Right ventricle myocardium superior (tissue), 1 donor: ENCODE measurements at places on chromosomes 6 and 20. TPM values are rescaled to one million over a fixed set of nuclear protein-coding genes. Genes with fewer than 3 reads are reported as not detected.

- no peak for DNase-seq
Observed at GRCh38 chr6:149842331-149842730, 21.8 kb downstream of the LRP11 start.

DNA sequence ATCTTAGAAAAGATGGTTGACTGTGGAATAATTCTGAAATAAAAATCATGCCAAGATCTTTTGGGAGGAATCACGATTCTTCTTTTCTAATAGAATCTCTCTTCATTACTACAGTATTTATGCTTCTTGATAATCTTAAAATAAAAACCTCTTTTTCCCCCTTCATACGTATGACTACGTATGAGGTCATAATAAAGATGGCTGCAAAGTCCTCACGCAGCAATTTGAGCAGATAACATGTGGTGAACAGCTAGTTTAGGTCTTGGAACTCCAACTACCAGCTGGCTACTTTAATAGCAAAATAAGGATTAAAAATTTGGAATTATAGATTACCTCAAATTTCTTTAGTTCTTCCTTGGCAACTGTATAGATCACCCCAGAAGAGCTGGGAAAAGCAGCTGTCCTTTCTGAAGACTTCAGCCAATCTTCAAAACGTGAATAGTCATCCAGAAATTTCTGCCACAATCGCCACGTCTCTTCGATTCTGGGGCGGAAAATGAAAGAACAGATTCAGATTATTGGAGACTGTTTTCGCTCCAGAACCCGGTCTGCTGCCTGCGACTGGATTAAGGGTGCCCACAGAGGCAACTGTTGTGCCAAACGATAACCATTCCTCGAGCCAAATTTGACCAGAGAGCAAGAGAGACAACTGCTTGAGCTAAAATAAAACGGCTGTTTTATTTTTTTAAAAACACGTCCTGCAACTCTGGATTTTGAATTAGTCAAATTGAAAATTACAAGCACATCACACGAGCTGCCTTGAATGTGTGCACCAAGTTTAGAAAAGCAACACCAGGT lies 347.3 kb downstream of the ESR1 start:
- DNase-seq: no peak

DNA sequence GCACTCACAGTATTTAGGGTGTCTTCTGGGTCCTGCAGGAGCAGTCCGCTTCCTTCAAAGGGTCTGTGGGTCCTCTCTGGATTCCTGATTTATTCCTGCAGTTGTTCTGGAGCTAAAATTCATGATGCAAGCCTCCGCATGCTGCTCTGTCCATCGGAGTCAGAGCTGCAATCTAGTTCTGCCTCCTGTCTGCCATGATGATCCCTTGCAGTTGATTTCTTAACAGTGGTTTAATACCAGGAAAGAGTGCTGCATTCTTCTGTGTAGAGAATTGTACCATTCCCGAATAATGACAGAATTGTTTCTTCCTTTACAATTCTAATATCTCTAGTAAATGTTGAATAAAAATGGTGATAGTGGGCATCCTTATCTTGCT lies 72.0 kb upstream of the B3GAT2 start:
- DNase-seq: no peak

GRCh38 chr6:79676785-79677736 lies 45.9 kb downstream of the SH3BGRL2 start:
- no peak for DNase-seq

DNA sequence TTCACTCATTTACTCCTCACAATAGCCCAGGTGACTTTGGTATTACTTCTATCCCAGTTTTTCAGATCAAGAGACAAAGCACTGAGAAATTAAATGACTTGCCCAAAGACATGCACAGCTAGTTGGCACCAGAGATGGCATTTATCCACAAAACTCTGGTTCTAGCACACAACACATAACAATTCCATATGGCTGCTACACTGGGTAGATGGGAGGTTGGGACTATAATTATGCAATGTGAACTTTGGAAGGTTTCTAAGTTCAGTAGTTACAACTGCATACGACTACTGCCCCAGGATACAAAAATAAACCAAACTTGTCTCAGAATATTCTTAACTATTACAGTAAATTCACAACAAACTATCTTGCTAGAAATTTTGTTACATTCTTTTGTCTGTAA lies 54.2 kb upstream of the MLIP start:
- DNase-seq: no peak

DNA sequence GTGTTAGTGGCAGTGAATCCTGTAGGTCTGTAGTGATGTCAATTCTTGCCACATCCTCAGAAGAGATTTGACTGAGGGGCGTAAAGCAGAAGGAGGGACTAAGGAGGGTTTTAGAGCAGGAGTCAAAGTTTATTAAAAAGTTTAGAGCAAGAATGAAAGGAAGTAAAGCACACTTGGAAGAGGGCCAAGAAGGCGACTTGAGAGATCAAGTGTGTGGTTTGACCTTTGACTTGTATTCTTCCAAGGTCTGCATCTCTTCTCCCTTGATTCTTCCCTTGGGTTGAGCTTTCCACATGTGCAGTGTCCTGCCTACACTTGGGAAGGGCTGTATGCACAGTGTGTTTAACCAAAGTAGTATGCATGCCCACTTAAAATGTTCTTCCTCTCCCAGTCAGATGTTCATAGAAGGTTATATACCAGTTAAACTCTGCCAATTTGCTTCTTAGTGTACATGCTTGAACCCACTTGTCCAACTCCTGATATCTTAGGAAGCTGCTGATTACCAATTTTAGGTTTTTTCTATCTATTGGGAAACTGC lies 627.6 kb downstream of the MMUT start:
- DNase-seq: no peak

GRCh38 chr6:70221715-70222438 lies 81.0 kb downstream of the COL9A1 start:
- no peak for DNase-seq

GRCh38 chr6:138403324-138403800 lies 661 bp upstream of the HEBP2 start:
- peak; percentile 72 for DNase-seq

DNA sequence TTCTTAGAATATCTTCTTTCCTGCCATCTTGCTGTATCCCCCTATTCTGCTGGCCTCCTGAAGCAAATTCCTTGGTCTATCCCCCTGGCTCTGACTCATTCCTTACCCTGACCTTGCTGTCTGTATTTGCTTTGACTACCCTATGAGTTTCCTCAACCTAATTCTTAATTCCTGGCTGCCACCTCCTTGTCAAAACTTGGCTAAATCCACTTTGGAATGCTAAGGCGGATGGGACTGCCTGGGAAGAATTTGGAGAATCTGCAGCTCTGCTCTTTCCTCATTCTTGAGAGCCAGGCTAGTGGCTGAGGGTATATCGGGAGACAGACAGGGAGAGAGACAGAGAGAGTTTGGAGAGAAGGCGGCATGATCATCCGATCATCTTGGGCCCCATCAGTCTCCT lies 24.4 kb downstream of the CAP2 start:
- DNase-seq: no peak

GRCh38 chr6:52536424-52536916 lies 40.4 kb downstream of the TRAM2 start:
- no peak for DNase-seq

DNA sequence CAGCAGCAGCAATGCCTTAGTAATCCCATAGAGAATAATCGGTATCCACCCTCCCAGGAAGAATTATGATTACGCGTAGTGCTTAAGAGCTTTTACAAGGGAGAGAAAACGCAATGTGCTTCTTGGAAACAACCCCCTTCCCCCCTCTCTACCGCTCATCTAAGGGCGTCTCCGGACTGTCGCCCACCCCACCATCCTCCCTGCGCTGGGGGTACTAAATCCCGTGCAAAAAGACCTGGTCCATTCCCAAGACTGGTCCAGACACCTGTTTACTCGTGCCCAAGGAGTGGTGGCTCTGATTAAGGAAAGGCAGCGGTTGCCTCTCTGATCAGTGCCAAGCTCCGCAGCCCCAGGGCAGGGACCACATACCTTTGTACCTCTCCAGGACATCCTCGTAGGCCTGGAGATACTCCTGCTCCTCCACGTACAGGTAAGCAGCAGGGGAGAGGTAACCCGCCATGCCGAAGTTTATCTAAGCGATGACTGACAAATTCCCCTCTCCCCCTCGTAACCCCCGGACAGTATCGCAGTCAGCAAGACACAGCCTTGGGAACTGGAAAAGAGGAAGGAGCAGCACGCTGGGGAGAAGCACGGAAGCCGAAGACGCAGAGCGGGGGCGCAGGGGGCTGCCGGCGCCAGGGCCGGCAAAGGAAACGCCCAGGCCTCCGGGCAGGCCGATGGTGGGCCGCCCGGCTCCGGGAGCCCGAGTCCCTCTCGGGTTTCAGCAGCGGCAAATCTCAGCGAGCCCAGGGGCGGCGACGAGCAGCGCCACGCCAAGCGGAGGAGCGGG lies 112.0 kb upstream of the BEND6 start:
- peak; percentile 58 for DNase-seq

DNA sequence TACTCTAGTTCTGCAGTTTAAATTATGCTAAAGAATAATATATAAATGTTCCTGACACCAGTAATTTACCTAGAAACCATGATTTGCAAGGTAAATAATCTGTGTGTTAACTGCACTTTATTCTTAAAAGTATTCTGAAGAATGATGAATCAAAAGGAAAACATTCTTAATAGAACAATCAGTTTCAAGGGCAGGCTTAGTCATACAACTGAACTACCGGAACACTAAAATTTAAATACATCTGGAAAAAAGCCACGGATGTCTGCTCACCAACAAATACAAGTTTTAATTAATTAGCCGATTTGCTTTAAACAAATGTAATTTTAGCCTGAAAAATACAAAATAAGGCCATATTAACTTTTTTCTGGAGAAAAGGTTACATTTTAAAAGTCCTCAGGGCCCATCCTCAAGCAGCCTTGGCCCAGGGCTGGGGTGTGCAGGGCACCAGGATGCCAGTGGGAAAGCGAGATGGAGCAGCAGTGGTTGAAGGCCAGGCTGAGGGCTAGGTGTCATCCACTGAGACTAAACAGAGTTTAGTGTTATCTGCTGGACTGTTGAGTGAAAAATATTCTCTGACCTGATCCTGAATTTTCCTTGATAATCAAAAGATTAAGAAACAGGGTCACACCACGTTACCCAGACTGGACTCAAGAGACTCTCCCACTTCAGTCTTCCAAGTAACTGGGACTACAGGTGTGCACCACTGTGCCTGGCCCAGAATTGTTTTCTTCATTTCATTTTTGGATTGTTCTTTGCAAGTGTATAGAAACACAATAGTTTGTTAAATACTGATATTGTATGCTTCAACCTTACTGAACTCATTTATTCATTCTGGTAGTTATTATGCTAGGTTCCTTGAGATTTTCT lies 88.2 kb upstream of the DST start:
- no peak for DNase-seq

DNA sequence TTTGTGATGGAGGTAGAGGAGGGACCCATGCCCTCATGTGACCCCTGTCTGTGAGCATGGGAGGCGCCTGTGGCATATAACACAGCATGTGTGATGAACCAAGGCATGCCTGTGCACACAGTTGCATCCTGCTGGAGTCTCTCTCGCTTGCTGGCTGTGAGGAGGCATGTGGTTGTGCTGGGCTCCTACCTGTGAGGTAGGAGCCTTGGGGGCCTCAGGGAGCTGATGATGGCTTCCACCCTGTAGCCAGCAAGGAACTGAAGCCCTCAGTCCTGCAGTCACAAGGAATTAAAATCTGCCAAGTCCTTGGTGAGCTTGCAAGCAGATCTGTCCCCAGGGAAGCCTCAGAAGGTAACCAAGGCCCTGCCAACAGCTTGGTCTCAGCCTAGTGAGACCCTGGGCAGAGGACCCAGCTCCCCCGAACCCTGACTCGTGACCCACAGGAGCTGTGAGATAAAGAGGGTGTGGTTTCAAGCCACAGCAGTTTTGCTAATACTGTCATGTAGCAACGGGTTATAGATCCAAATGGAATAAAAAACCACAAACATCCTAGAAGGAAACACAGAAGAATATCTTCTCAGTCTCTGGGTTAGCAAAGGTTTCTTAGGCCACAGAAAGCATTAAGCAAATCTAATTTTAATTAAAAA lies 145.7 kb downstream of the WDR27 start:
- no peak for DNase-seq

DNA sequence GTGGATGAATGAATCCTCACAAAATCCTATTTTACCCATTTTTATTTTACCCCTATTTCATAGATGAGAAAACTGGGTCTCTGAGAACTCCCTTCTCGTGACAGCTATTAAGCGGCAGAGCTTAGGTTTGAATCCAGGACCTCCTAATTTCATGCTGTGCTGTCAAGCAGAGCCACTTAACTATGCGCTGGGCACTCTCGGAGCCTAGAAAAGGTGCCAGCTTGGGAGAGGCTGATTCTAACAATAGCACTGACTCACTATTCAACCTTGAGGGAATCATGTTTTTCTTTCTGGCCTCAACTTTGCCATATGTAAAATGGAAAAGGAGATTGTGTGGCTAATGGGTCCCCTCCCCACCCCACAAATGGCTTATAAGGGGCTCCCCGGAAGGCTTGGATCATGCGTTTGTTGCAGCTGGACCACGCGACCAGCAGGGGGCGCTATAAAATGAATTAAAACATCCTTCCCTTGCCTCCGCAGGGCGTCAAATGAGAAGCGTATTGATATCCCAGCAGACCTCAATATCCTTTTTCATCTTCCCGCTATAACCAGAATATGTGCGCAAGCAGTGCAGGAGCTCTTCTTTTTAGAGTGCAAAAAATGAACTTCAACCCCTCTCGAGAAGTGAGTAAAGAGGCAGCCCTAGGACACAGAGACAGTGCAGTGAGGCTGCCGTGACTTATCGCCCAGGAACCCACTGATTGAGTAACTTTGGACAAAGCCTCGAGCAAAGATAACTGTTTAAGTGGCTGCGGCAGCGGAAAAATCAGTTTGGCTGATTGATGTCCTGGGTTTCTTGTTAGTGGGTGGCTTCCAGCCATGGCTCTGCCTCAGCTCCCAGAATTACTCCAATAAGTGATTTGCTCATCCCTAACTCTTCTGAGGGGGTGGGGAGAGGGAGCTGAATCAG lies 12.8 kb upstream of the PDYN start:
- DNase-seq: no peak

DNA sequence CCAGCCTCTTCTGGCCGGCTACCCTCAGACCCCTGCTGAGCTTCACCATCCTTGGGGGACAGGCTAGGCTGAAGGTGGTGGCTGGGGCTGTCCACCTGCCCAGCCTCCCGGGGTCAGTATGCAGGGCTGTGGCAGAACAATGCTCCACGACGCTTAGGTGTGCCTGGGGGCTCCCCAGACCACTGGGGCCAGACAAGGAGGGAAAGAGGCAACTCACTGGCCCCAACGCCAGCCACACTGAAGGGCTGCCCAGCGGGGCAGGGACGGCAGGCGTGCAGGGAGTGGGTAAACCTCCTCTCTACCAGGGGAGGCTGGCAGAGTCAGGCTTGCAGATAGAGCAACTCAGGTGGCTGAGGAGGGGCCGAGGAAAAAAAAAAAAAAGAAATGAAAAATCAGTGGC lies 11.5 kb upstream of the UBE2V1 start:
- no peak for DNase-seq

C2 gene
- total RNA-seq: 7.6 TPM

NEURL2 gene
- 6.5 TPM for total RNA-seq

NMBR gene
- total RNA-seq: not detected

COL21A1 gene
- 20.8 TPM for total RNA-seq

TULP1 gene
- not detected for total RNA-seq

LGSN gene
- not detected for total RNA-seq

CEP250 gene
- total RNA-seq: 12.3 TPM

SAMD5 gene
- total RNA-seq: 1.00 TPM

KCNQ5 gene
- not detected for total RNA-seq

OPN5 gene
- total RNA-seq: not detected

COQ3 gene
- total RNA-seq: 39.7 TPM
